Activated naive CD4-positive, alpha-beta T cell treated with anti-CD3 and anti-CD28 coated beads, Interleukin-2, amount 10 ng/mL, durations not matched to agents 7 days and 5 days (primary cell): ENCODE measurements at places on chromosomes 3 and 15.

GRCh38 chr3:143594206-143594605, 254.1 kb downstream of the SLC9A9 start:
- DNase-seq: no peak
- no peak overlapping the region for H3K27ac ChIP-seq
- no peaks in the 10 kb centered on the region for H3K36me3 ChIP-seq
- H3K4me1 ChIP-seq: no peaks in the 10 kb centered on the region

DNA sequence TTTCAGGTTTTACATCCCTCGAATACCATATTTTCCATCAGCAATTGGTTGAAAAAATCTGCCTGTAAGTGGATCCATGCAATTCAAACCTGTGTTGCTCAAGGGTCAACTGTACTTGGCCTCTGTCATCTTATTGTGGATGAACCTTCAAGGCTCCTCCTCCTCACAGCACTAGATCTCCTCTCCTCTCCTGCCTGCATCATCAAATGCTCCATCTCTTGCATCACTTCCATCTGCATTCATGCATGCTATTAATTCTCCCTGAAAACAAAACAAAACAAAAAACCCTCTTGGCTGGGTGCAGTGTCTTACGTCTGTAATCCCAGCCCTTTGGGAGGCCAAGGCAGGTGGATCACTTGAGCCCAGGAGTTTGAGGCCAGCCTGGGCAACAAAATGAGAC, 10.1 kb downstream of the BCL2L10 start:
- H3K4me1 ChIP-seq: no peaks in the 10 kb centered on the region
- H3K27ac ChIP-seq: no peak overlapping the region
- H3K4me3 ChIP-seq: no peak overlapping the region
- no peaks in the 10 kb centered on the region for H3K36me3 ChIP-seq
- peaks cover 25% of the 10 kb centered on the region for H3K27me3 ChIP-seq

GRCh38 chr3:132284781-132285619, 32.2 kb upstream of the ACP3 start:
- DNase-seq: no peak
- H3K4me1 ChIP-seq: no peaks in the 10 kb centered on the region
- H3K36me3 ChIP-seq: no peaks in the 10 kb centered on the region
- H3K4me3 ChIP-seq: no peak overlapping the region
- H3K27ac ChIP-seq: no peak overlapping the region

DNA sequence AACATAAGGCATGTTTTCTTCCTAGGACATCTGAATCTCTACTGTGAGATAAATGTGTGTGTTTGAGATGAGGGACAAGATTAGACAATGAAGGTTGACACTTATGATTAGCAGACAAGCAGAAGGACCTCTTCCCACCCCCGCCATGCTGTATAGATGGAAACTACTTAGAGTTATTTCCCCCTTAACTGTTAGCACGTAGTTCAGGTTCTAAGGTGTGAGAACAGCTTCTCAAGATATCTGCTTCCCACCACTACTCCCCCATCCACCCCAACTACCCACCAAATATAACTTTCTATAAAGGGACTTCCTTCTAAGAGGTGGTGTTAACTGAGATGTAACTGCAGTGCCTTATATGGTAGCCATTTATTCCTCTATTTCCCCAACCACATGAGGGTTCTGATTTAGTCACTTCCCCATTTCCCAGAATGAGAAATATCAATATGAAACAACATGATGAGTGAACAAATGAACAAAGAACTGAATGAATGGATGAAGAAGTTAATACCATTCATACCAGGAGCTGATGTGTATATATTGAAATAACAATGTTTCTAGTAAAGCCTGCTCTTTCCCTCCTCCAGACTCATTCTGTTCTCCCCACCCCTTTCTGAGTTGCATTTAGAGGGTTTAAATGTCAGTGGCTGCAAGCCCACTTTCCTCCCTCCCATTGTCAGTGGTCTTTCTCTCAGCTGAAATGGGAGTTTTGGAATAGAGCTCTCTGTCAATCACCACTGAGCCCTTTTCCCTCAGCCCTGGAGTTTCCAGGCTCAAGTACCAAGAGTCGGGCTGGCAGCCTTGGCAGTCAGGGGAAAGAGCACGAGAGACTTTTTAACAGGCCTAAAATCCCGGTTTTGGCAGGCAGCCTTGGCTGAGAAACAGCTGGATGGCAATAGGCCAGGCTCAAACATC, 7.7 kb upstream of the RFTN1 start:
- no peak overlapping the region for H3K27ac ChIP-seq
- peaks cover 6% of the 10 kb centered on the region for H3K36me3 ChIP-seq
- no peaks in the 10 kb centered on the region for H3K27me3 ChIP-seq
- H3K4me3 ChIP-seq: no peak overlapping the region
- peaks cover 38% of the 10 kb centered on the region for H3K4me1 ChIP-seq

DNA sequence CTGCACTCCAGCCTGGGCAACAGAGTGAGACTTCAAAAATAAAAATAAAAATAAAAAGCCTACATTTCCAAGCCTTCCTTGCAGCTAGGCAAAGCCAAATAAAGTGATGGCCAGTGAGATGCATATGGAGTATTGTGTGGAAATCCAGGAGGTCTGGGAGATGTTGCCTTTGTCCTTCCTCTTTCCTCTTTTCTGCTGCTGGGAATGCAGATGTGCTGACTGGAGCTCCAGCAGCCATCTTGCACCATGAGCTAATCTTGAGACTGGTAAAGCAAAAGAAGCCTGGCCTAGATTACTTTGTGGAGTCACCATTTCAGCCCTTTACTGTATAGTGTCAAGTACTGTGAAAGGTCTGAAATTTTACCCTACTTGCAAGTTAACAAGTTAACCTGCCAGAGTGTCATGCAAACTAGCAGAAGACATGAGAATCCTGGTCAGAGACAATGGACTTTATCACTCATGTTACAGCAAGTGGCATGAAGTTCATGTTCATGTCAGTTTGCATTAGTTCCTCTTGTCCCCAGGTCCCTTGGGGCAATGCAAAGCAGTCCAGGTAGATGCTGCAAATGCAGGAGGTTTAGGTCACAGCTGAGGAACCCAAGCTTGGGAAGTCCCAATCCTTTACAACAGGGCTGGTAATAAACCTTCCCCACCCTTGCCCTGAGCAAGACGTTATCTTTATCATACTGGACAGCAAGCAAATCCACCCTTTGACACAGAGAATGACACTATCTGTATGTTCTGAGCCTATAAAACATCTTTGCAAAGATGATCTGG, 103.1 kb downstream of the TLE3 start:
- H3K27me3 ChIP-seq: peaks cover 32% of the 10 kb centered on the region
- H3K4me1 ChIP-seq: no peaks in the 10 kb centered on the region
- H3K4me3 ChIP-seq: no peak overlapping the region
- no peaks in the 10 kb centered on the region for H3K36me3 ChIP-seq
- H3K27ac ChIP-seq: no peak overlapping the region
- DNase-seq: no peak

DNA sequence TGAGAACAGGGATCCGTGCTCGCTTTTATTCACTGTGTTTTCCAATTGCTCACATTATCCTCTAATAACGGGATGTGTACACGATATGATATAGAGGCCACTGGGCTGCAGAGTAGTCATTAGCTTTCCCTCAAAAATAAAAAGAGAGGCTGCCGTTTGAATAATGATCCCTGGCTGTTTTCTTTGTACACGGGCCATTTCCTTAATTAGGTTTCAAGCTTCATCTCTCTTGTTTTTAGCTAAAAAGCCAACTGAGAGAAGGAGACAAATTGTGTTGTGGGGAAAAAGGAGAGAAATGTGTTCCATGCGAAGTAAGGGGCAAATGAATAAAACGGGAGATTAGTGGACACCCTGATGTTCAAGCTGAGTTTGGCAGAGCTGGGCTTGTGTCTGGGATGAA, 174.2 kb downstream of the CACNA2D3 start:
- no peak overlapping the region for H3K27ac ChIP-seq
- H3K27me3 ChIP-seq: no peaks in the 10 kb centered on the region
- H3K4me3 ChIP-seq: no peak overlapping the region
- DNase-seq: no peak
- H3K36me3 ChIP-seq: no peaks in the 10 kb centered on the region
